Stimulated activated CD8-positive, alpha-beta memory T cell treated with anti-CD3 and anti-CD28 coated beads, Interleukin-7, amount 100 ng/mL, for 1 hour (primary cell): ENCODE measurements at places on chromosomes 5 and 9.

DNA sequence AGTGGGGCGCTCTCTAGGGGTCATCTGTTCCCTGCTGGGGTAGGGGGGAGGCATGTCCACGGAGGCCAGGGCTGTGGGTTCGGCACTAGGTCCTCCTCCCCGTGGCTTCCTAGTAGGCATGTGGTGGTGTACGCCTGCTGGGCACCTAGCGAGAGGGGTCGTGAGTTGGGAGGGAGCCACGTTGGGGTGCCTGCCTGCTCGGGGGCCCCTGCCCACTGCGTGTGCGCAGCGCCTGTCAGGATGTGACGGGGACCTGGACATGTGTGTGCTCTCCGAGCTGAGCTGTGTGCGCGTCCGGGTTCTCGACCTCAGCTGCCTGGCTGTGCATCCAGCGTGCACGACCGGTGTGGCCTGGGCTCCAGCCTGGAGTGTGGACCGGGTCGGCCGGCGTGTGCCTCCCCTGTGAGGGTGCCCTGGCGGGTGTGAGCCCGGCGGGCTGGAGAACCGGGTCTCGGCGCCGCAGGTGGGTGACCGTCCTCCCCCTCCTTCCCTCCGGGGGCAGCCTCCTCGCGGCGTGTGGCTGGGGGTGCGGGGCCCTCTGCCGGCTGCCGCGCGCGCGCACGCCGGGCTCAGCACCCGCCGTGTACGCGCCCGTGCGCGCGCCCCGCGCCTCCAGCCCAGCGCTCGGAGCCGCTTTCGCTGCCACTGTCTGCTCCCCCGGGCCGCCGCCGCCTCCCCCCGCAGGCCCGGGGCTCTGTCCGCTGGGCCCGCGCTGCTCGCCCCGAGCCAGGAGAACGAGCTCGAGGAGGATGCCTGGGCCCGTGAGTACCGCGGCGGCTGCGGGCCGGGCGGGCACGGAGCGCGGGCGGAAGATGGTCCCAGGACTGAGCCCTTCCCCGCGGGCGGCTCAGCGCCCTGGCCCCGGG lies at the start of gene PRR7:
PRR7 (plus strand) TSS at position 615 of the 866 bp plus-strand sequence. CDS start 8,254 bp downstream, outside the sequence.
- peak; percentile 44 for DNase-seq

GRCh38 chr5:155616779-155617392 lies 603.3 kb downstream of the KIF4B start:
- no peak for DNase-seq

GRCh38 chr5:158637039-158637438 lies 462.7 kb downstream of the EBF1 start:
- DNase-seq, result no peak

- DNase-seq, result no peak
These were observed 40.8 kb downstream of the SNX18 start for GRCh38 chr5:54558362-54558761.

DNA sequence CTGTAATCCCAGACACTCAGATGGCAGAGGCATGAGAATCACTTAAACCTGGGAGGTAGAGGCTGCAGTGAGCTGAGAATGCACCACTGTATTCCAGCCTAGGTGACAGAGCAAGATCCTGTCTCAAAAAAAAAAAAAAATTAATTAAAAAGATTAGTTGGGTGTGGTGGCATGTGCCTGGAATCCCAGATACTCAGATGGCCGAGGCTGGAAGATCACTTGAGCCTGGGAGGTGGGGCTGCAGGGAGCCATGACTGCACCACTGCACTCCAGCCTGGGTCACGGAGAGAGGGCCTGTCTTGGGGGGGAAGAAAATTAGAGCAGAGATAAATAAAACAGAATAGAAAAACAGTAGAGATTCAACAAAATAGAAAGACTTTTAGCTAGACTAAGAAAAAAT lies 34.9 kb downstream of the UBTD2 start:
- no peak for DNase-seq

DNA sequence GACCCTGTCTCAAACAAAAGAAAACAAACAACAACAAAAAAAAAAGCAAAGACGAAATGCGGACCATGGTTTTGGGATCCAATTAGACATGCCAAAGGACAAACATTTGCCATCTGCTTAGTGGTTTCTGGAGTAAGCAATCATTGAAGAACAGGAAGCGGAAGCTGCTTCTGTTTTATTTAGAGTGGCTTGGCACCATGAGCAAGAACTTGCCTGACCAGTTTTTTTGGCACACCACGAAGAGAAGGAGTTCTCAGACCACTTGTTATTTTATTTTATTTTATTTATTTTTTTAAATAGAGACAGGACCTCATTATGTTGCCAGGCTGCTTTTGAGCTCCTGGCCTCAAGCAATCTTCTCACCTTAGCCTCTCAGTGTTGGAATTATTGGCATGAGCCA lies 17.0 kb downstream of the BTF3 start:
- no peak for DNase-seq

GRCh38 chr9:19946441-19947109 lies 157.7 kb upstream of the SLC24A2 start:
- no peak for DNase-seq

- DNase-seq, result no peak
These were observed 89.5 kb upstream of the TTC23L start for GRCh38 chr5:34749431-34749873.
